ENCODE measurements at places on chromosomes 3 and 15. TPM values are rescaled to one million over a fixed set of nuclear protein-coding genes. Genes with fewer than 3 reads are reported as not detected.

MYLK gene
- total RNA-seq: 28.9 TPM

KY gene
- total RNA-seq: 9.1 TPM

NBEAL2 gene
- 26.6 TPM for total RNA-seq

FMN1 gene
- total RNA-seq: 28.3 TPM

ROPN1 gene
- total RNA-seq: not detected

- no peak for DNase-seq
- H3K4me1 ChIP-seq: no peaks in the 10 kb centered on the region
- no peaks in the 10 kb centered on the region for H3K27me3 ChIP-seq
- H3K36me3 ChIP-seq: no peaks in the 10 kb centered on the region
Observed at GRCh38 chr3:188901671-188902287, 270.0 kb upstream of the TPRG1 start.

DNA sequence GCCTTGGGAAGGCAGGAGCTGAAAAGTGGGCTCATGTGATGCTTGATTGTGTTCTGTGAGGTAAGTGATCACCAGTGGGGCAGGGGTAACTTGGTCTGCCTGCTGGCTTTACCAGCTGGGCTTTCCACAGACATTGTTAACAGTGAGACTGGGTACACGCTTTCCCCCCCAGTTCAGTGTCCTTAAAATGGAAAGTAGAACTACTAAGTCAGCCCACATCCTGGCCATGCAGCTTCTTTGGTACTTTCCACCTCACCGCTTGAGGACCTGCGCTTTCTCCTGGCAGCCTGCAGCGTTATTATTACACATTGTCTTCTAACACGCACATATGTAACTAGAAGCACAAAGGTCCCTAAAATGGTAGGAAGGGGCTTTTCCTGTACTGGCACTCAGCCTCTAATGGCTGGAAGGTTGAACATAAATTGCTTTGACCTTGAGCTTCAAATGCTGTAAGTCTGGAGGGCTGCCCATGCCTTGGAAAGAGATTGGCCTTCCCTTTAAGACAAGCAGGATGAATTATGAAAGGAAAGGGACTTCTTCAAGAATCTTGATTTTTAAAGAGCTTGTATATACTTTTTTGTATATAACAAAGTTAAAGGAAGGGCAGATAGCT is 216.1 kb upstream of the ROPN1 start:
- H3K4me1 ChIP-seq: no peaks in the 10 kb centered on the region
- H3K4me3 ChIP-seq: no peak overlapping the region
- H3K36me3 ChIP-seq: no peaks in the 10 kb centered on the region
- no peaks in the 10 kb centered on the region for H3K27me3 ChIP-seq
- H3K27ac ChIP-seq: no peak overlapping the region

- H3K4me1 ChIP-seq: no peaks in the 10 kb centered on the region
- H3K27me3 ChIP-seq: no peaks in the 10 kb centered on the region
- no peak for DNase-seq
- no peaks in the 10 kb centered on the region for H3K36me3 ChIP-seq
- no peak overlapping the region for H3K4me3 ChIP-seq
Observed at GRCh38 chr15:28974142-28974541, 88.4 kb downstream of the APBA2 start.

GRCh38 chr15:45921376-45921775 is 286.5 kb downstream of the SQOR start:
- no peak for DNase-seq
- H3K4me3 ChIP-seq: no peak overlapping the region
- no peak overlapping the region for H3K27ac ChIP-seq
- H3K4me1 ChIP-seq: no peaks in the 10 kb centered on the region
- no peaks in the 10 kb centered on the region for H3K27me3 ChIP-seq

- H3K4me1 ChIP-seq: no peaks in the 10 kb centered on the region
- H3K27me3 ChIP-seq: no peaks in the 10 kb centered on the region
- H3K27ac ChIP-seq: no peak overlapping the region
- H3K4me3 ChIP-seq: no peak overlapping the region
- no peaks in the 10 kb centered on the region for H3K36me3 ChIP-seq
Observed at GRCh38 chr3:193757457-193757856, 164.4 kb downstream of the OPA1 start.

DNA sequence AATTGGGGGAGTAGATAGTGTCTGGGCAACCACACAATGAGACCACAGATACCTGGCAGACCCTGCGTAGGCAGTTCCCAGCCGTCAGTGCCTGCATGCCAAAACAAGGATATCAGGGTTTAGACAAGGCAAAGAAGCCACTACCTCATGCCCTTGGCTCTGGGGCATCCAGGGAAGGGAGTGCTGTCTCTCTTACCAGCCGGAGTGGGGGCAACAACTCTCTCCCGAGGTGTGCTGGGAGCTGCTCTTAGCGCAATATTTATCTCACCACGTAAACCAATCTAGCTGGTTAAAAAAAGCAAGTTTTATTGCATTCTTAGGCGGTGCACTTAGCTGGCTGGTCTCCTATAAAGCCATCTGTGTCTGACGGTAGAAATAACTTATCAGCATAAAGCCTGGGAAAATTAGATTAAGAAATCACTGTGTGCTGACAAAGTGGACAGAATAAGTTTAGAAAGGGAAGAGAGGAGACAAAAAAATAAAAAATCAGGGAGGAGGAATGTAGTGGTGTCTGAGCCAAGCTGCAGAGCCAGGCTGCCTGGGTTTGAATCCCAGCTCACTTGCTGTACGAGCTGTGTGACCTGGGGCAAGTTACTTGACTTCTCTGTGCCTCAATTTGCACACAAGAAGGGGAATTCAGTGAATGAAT is 273.2 kb downstream of the PDZRN3 start:
- H3K27me3 ChIP-seq: no peaks in the 10 kb centered on the region
- H3K36me3 ChIP-seq: no peaks in the 10 kb centered on the region
- no peak overlapping the region for H3K27ac ChIP-seq

GRCh38 chr3:124059580-124059979 is 67.7 kb upstream of the ROPN1 start:
- H3K4me1 ChIP-seq: no peaks in the 10 kb centered on the region
- DNase-seq: no peak
- H3K27ac ChIP-seq: no peak overlapping the region
- H3K27me3 ChIP-seq: no peaks in the 10 kb centered on the region
- no peak overlapping the region for H3K4me3 ChIP-seq
- no peaks in the 10 kb centered on the region for H3K36me3 ChIP-seq

All from thyroid gland (tissue), 4 donors.